ENCODE measurements at places on chromosomes 6 and 20. TPM values are rescaled to one million over a fixed set of nuclear protein-coding genes. Genes with fewer than 3 reads are reported as not detected.

- no peaks in the 10 kb centered on the region for H3K27me3 ChIP-seq
- DNase-seq: no peak
- H3K4me1 ChIP-seq: no peaks in the 10 kb centered on the region
Observed at GRCh38 chr6:42511803-42512422, 51.9 kb upstream of the UBR2 start.

AIF1 gene
- 41.9 TPM for total RNA-seq

MYCT1 gene
- total RNA-seq: 13.3 TPM

DNA sequence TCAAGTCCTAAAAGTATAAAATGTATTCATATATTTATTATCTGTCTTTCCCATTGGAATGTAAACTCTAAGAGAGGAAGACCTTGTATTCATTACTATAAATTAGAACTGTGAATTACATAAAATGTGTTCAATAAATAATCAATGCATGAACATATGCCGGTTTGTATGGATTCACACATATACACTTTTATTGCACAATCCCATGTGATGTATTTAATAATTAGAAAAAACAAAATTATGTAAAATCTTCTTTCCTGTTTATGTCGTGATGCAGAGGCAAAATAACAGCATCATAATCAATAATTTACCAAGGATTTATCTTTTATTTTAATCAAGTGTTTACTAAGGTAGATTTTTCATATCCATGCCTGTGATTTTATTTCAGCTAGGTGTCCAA, 240.5 kb downstream of the KHDRBS2 start:
- no peak for DNase-seq
- H3K36me3 ChIP-seq: no peaks in the 10 kb centered on the region
- no peaks in the 10 kb centered on the region for H3K4me1 ChIP-seq

DNA sequence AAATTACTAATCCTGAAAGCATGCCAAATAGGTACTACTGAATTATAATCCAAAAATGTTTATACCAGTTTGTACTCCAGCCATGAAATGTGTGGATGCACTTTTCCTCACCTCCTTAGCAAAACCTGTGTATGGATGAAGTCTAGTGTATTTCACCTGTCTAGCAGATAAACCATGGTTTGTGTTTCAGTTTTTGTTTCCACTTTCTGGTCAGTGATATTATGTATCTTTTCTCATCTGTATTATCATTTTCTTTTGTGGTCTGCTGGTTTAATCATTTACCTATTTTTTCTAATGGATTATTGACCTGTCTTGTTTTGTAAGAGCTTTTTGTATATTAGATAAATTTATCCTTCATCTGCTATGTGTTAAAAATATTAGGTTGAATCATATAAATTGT, 41.0 kb upstream of the TMEM217 start:
- no peaks in the 10 kb centered on the region for H3K4me1 ChIP-seq
- no peak for DNase-seq
- H3K36me3 ChIP-seq: peaks cover 76% of the 10 kb centered on the region

- peaks cover 11% of the 10 kb centered on the region for H3K4me1 ChIP-seq
- H3K27me3 ChIP-seq: no peaks in the 10 kb centered on the region
- no peak overlapping the region for H3K4me3 ChIP-seq
Observed at GRCh38 chr6:170099387-170099786, 191.5 kb downstream of the DLL1 start.
